Left ventricle myocardium inferior (tissue), 1 donor: ENCODE measurements at places on chromosomes 13 and 19. TPM values are rescaled to one million over a fixed set of nuclear protein-coding genes. Genes with fewer than 3 reads are reported as not detected.
A peak's percentile ranks its signal among the peaks of the same experiment; 100 is the strongest.

The ZNF492 gene
- 0.08 TPM for total RNA-seq

The C1QTNF9B gene
- total RNA-seq, result 2.1 TPM

The GRK1 gene
- 0.85 TPM for total RNA-seq

The ZNF813 gene
- total RNA-seq, result 1.8 TPM

The LIM2 gene
- total RNA-seq, result not detected

The OVOL3 gene
- total RNA-seq, result not detected

The ZNF723 gene
- total RNA-seq, result not detected

The PRX gene
- 3.3 TPM for total RNA-seq

The RAD23A gene
- total RNA-seq, result 150 TPM

The ZNF90 gene
- 0.66 TPM for total RNA-seq

The KLHL1 gene
- not detected for total RNA-seq

DNA sequence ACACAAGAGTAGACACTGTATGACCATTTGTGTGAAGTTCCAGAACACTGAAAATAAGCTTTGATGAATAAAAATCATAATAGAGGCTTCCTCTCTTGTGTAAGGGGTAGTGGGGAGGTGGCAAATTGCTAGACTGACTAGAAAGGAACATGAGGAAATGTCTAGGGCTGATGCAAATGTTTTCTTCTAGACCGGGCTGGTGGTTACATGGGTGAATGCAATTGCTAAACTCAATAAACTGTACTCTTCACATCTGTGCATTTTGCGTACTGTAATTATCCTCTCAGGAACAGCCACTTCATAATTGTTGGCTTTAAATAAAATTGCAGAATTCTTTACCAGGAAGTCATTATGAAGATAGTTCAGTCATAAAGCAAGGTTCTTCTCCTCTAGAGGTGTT, 5.2 kb upstream of the KBTBD7 start:
- no peak for DNase-seq

- DNase-seq, result no peak
These were observed 30.3 kb downstream of the SLITRK6 start for GRCh38 chr13:85768946-85769345.

DNA sequence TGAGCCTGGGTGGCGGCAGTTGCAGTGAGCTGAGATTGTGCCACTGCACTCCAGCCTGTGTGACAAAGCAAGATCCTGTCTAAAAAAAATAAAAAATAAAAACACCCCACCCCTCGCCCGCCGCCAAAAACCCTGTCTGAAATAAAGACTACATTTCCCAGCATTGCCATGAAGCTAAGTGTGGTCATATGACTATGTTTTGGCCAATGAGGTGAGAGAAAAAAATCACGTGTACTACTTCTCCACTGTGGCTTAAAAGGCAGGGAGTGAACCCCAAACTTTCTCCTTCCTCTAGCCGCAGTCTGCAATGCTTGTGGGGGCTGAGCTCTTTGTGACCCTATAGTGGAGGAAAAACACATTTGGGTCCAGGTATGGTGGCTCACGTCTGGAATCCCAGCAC, 54.9 kb downstream of the COLGALT1 start:
- DNase-seq, result no peak

DNA sequence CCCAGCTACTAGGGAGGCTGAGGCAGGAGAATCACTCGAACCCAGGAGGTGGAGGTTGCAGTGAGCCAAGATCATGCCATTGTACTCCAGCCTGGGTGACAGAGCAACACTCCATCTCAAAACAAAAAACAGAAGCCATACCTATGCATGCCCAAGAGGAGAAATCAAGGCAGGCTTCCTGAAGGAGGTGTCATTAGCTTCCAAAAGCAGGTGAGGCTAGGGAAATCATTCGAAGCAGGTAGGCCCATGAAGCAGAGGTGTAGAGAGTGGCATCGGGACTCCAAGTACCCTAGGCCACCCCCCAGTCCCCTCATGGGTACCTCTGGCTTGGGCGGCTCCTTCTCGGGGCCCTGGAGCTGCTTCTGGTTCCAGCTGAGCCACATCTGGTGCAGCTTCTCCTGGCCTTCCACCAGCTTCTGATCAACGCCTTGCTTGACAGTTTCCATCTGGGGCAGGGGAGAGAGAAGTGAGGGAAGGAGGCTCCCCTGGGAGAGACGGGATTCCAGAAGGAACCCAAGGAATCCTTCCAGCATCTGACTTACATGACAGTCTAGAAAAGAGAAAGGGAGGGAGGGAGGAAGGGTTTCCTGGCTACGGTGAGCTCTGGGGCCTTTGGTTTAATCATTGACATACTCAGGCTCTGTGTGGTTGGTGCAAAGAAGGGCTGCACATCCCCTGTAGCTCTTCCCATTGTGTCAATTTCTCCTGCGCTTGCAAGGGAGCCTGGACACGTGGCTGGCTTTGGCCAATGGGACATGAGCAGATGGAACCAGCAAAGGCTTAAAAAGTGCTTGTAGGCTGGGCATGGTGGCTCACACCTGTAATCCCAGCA, 13.1 kb upstream of the TICAM1 start:
- peak; percentile 70 for DNase-seq

DNA sequence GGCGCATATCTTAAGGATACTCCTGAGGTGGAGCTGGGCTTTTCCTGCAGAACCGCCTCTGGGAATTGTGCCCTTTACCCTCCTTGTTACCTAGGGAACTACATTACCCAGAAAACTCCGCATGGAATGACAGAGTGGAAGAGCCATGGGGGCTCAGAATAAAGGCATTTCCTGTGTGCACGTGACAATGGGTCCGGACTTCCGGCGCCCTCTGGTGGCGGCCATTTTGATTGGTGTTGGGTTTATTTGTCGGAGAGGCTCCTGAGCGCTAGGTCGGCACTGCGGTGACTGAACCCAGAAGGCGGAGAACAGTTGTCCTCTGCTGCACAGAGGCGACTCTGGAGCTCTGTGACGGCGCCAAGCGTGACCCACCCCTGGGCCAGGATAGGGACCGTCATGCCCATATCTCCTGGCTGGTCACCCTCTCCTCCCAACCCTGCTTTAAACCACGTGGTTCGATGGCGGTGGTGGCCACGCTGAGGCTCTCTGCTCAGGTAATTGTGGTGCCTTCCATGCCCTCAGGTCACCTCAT, at the start of gene ZNF587B:
Gene ZNF587B, plus strand, starts transcription at position 229 of the 532 bp plus-strand sequence. Its CDS starts 230 bp downstream, at position 459.
- peak; percentile 82 for DNase-seq

- DNase-seq, result no peak
These were observed 505.6 kb downstream of the GPC5 start for GRCh38 chr13:91904005-91904404.

GRCh38 chr19:11279505-11280236, 16.3 kb upstream of the TSPAN16 start:
- no peak for DNase-seq

DNA sequence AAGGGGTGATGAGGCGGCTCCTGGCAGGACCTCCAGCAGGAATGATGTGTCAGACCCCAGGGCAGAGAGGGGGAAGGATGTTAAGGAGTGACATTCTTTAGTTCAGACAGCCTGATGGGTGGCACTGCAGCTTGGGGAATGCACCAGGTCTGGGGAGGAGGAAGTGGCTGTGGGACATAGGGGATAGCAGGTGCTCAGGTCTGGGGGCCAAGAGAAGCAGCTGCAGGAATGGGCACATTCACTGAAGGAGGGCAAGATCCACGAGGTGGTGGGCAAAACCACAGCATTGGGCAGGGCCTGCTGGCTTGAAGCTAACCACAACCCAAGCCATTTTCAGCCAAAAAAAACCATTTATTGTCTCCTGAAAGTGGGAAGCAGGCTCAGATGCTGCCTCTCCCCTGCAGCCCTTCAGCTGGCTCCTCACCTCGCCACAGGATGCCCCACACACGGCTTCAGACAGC, 26.5 kb downstream of the COMP start:
- no peak for DNase-seq

- DNase-seq, result no peak
These were observed 134.6 kb downstream of the KATNAL1 start for GRCh38 chr13:30172593-30173302.

- no peak for DNase-seq
These were observed 741 bp upstream of the TUBGCP3 start for GRCh38 chr13:112588490-112589297.

GRCh38 chr19:43126720-43127119, 44.2 kb upstream of the PSG2 start:
- no peak for DNase-seq

GRCh38 chr13:41452462-41452861, 4.9 kb upstream of the RGCC start:
- DNase-seq, result no peak

- no peak for DNase-seq
These were observed 23.8 kb downstream of the SAFB start for GRCh38 chr19:5646703-5647102.

DNA sequence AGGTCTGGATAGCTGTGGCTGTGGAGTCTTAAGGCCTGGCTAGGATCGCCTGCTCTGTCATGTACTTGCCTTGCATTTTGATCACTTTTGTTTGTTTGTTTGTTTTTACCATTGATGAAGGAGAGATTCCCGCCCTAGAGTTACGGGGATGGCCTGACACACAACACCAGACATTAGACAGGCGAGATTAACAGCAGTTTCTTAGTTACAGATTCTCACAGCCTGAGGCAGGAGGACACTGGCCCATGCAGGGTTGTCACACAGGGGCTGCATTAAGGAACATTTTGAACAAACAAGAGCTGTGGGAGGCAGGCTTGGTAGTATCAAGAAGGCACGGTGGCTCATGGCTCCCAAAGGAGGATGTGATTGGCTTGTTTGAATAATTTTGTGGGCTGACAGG, 291.8 kb downstream of the HS6ST3 start:
- no peak for DNase-seq

- no peak for DNase-seq
These were observed 54.0 kb upstream of the C13orf46 start for GRCh38 chr13:114027826-114028225.

DNA sequence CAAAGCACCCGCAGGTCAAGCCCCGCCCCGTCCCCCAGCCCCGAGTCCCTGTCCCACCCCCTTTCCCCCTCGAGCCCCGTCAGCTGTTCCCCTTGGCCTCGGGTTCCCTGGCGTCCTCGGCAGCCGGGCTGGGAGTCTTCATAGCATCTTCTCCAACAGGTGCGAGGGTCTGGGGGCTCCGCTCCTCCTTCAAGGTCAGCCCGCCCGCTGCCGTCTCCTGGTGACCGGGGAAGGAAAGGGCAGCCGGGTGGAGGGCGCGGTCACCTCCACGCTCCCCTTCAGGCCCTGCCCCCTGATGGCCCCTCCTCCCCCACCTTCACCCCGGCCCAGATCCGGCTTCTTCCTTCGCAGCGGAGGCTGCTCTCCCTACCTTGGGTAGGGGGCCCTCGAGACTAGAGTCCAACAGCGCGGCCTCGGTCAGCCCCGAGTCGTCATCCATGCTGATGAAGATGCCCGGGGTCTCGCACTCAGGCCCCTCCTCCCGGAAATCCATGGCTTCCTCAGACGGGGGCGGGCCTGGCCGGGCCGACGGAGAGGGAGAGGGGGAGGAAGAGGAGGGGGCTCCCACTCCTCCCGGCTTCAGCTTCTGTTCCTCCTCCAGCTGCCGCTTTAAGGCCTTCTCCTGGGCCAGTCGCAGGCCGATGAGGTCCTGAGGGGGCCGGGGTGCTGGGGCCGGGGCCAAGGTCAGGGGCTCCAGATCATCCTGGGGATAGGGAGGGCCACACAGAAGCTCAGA, 541 bp upstream of the RSPH6A start:
- peak; percentile 28 for DNase-seq

DNA sequence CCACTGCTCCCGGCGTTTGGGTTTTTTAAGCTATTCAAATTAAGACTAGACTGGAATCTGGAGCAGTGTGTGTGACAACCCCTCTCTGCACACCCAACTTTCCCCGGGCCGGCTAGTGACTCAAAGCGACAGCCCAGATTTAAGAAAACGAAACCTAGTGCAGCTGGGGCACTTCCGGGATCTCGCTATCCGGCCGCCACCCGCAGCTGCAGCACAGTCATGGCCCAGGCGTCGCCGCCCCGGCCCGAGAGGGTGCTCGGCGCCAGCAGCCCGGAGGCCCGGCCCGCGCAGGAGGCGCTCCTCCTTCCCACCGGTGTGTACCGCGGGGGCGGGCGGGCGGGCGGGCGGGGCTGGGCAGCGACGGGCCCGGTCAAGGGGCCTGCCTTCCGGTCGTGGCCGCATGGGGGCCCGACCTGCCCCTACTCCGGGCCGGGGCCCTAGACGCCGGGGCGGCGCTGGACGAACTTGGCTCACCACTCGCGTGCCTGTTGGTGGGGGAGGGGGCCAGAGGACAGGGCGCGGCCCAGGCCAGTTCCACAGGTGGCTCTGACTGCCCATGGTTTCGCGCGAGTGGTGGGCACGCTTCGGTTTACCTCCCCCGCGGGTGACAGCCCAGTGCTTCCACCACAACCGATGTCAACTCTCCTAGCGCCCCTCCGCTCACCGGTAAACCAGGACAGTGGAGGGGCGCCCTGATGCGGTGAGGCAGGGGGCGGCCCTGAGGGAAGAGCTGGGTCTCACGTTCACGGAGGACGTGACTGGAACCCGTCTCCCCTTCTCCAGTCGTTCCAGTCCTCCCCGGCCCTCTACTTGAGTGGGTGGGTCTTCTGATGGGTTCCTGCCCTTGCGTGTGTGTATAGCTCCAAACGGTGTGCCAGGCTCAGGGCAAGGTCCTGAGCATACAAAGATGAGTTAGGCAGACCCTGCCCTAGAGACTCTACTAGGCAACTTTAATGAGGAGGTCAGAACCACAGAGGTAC, at the start of gene PHF11:
Gene PHF11, plus strand, starts transcription at position 171 of the 980 bp plus-strand sequence. Its CDS starts 49 bp downstream, at position 220.
- peak; percentile 81 for DNase-seq

DNA sequence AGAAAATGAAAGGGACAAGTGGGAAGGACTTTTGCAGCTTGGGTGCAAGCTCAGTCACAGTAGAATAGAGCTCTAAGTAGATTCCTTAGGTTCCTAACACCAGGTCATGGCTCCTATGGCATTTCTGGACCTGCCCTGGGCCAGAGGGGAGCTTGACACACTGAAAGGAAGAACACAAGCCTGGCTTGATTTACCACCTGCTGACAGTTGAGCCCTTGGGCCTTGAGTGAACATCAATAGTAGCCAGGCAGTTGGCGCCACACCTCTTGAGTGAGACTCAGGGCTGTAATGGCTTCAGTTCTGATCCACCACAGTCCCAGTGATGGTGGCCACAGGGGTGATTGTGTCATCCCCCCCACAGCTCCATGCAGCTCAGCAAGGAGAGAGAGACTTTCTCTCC, 221.9 kb upstream of the PCDH17 start:
- no peak for DNase-seq
